ENCODE measurements at places on chromosomes 3 and 15.
A peak's percentile ranks its signal among the peaks of the same experiment; 100 is the strongest.

DNA sequence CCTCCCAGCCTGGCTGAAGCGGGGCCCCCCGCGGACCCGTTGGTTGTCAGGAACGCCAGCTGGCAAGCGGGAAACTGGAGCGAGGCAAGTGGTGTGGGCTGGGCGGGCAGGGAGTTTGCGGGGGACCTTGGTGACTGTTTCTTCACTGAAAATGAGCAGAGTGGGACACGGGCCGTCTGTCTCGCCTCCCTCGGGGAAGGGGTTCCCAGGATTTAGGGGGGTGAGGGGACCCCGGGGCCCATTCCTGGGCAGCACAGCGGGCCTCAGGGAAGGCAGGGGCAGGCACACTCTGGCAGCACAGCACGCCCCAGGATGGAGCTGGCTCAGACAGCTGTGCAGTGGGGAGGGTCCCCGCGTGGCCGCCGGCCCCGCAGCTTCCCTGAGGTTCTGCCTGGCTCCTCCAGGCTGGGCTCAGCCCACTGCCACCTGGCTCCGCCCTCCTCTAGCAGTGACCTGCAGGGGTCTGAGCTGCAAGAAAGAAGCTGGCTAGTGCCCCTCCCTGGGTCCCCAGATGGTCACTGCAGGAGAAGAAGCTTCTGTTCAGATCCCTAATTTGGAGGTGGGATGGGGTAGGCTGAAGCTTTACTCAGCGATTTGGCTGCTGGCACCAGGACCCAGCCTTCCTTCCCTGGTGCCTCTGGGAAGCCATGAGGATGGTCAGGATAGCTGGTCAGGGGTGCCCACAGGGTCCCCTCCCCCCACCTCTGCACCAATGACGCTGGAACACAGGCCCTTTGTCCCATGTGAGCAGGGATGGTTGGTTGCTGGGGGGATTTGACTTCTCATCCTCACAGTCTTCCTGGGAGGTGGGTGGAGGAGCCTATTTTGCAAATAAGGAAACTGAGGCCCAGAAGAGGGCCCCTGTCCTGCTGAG, 90.4 kb downstream of the TBC1D2B start:
- DNase-seq = no peak

GRCh38 chr3:11565492-11565891, 78.2 kb downstream of the VGLL4 start:
- no peak for DNase-seq

DNA sequence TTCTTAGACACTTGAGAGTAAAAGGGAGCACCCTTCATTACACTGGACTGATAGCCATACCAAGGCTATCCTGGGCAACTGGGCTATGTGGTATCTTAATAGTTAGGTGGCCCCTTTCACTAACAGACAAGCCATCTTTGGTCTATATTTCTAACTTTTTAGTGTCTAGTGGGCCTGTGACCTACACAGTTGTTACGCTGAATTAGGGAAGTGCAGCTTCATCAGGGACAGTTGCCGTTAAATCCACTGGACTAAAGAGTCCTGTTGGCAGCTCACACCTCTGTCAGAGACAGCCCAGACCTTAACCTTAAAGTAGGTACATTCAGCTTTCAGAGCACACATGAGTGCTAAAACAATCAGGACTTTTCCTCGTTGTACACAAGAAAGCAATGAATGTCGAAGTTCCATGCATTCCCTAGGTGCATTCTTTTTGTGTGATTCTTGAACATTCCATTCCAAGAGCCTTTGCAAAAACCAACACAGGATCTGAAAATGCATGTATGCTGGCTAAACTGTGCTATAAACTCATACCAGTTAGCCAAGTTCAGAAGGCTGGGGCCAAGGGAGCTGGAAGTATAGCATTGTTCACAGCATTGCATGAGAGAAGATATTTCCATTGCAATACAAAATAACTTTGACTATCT, 230.2 kb upstream of the EIF1B start:
- DNase-seq = no peak

GRCh38 chr3:24154013-24154695, 209.1 kb downstream of the NR1D2 start:
- DNase-seq = no peak

DNA sequence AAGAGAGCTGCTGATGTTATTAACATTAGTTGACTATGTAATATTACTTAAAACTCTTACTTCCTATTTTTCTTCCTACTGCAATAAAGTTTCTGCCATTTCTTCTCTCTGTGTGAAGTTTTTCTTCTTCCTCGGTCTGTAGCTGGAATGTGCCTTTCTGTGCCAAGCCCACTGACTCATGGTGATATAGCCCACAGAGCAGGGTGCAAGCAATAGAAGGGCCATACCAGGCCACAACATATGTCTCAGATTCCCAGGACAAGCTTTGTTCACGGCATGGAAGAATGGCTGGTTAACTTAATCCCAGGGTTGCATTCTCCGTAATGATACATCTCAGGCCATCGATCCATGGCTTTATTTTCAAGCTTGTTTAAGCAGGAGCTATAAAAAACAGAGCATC, 815.3 kb downstream of the TUSC7 start:
- no peak for DNase-seq

GRCh38 chr3:194687638-194688199, 2.0 kb downstream of the FAM43A start:
- no peak for DNase-seq

GRCh38 chr3:133112666-133113065, 74.5 kb downstream of the TMEM108 start:
- no peak for DNase-seq

DNA sequence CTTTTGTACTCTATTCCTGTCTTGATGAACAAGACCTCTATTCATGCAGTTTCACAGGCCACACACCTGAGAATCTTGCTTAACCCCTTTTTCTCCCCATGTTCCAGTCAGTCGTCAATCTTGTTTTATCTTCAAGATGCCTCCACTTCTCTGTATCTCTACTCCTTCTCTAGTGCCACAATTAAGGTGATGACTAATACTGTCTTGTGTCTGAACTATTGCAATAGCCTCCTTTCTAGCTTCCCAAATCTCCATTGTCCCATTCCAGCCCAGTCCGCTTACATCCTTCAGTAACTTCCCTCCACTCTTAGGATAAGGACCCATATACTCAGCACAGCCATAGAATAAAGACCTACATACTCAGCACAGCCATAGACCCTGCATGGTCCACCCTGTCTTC, 24.7 kb downstream of the CHST14 start:
- DNase-seq = no peak

GRCh38 chr15:74461847-74462511, 1.0 kb upstream of the UBL7 start:
- no peak for DNase-seq

DNA sequence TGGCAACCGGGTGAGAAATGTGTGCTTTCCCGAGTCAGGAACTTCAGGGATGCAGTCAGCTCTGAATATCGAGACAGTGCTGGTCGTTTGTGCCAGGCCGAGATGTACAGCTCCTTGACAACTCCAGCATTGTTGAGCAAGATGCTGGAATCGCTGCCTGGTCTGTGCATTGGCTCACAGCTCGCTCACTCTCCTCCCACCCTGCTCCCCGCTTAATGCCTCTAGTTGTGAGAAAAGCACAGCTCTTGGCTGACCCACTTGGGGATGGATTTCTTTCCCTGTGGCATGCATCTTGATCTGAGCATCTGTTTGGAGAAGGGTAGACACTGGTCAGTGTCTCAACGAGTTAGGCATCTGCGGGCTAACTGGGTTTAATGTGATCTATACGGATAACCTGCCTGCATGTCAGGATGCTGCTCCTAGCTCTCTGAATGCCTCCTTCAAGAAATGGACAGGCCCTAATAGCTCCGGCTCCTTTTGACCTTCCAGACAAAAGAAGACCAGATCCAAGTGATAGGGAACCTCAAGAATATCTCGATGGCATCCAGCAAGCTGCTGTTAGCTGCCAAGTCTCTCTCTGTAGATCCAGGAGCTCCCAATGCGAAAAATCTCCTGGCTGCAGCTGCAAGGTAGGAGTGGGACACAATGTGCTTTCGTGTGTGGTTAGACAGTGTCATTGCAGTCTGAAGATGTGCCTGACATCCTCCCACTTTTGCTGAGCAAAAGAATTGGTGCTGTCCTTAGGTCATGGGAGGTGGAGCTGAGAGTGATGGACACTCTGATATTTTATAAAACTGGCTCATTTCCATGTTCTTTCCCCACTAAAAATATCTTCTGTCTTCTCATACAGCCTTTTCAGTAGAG, 302.2 kb upstream of the TPM1 start:
- no peak for DNase-seq

GRCh38 chr15:58724466-58724865, 25.0 kb downstream of the ADAM10 start:
- no peak for DNase-seq

GRCh38 chr15:52392008-52392687, 96.5 kb upstream of the MYO5C start:
- DNase-seq = no peak

GRCh38 chr15:68593341-68593740, 14.5 kb downstream of the CORO2B start:
- no peak for DNase-seq

GRCh38 chr3:12741209-12741608, 17.9 kb downstream of the TMEM40 start:
- no peak for DNase-seq

GRCh38 chr3:40971191-40972168, 227.8 kb upstream of the CTNNB1 start:
- DNase-seq = peak; percentile 42

GRCh38 chr15:36361351-36361870, 218.0 kb upstream of the CDIN1 start:
- DNase-seq = no peak

DNA sequence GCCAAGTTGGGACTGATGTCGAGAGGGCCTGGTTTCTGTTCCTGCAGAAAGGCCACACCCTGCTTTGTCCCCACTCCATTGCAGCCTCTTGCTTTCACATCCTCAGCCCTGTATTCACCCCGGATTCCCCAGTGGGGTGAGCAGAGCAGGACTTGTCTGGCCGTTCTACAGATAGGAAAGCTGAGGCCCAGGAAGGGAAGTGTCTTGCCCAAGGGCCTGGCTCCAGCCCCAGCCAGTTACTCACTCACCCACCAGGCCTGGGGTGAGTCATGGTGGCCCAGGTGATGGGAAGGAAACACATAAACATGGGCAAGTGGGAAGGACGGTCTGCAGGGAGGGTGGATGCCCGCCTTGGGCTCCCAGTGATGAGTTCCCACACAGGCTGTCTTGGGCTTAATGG, 6.1 kb upstream of the DUSP7 start:
- DNase-seq = peak; percentile 54

GRCh38 chr3:47741925-47742324, 39.8 kb downstream of the SMARCC1 start:
- DNase-seq = no peak

- no peak for DNase-seq
These were observed 24.5 kb downstream of the KCNMB2 start for GRCh38 chr3:178560759-178561158.

GRCh38 chr3:127986803-127987202, 65.4 kb upstream of the SEC61A1 start:
- DNase-seq = no peak

DNA sequence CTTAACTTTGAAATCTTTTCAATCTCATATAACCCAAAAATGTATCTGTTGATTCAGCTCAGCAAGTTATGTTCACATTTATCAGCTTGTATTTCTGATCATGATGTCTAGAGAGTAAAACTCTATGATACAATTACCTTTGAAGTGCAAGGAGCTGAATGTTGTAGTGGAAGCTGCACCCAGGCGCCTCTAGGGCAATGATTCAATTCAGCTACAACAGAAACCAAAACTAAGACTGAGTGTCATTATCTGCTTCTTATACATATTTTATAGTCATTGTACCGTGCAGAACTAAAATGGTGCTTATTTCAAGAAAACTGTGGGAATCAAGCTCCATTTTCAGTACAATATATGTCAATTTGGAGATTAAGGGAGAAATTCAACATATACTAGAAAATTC, 1237.5 kb downstream of the ZPLD1 start:
- DNase-seq = no peak

GRCh38 chr15:63915873-63916771, 82.4 kb upstream of the HERC1 start:
- no peak for DNase-seq

- no peak for DNase-seq
These were observed 39.7 kb upstream of the LRRFIP2 start for GRCh38 chr3:37214076-37214475.

DNA sequence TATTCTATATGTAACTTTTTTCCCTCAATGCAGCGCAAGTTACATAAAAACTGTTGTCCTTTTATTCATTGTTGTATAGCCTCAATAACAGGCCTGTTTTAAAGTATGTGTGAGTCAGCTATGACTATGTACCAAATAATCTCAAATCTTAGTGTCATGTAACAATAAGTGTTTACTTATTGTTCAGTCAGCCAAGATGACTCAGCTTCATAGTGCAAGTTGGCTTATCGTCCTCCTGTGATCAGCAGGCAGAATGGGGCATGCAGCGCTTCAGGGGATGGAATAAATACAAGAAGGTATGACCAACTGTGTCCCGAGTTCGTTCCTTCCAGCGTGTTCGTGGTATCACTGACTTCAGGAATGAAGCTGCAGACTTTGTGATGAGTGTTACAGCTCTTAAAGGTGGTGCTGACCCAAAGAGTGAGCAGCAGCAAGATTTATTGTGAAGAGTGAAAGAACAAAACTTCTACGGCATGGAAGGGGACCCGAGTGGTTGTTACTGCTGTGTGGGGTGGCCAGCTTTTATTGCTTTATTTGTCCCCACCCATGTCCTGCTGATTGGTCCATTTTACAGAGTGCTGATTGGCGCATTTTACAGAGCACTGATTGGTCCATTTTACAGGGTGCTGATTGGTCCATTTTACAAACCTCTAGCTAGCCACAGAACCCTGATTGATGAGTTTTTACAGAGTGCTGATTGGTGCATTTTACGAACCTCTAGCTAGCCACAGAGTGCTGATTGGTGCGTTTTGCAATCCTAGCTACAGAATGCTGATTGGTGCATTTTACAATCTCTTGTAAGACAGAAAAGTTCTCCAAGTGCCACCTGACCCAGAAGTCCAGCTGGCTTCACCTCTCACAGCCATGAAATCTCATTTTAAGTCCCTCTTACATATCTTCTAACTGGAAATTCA, 1016.0 kb downstream of the MCTP2 start:
- DNase-seq = peak; percentile 92

DNA sequence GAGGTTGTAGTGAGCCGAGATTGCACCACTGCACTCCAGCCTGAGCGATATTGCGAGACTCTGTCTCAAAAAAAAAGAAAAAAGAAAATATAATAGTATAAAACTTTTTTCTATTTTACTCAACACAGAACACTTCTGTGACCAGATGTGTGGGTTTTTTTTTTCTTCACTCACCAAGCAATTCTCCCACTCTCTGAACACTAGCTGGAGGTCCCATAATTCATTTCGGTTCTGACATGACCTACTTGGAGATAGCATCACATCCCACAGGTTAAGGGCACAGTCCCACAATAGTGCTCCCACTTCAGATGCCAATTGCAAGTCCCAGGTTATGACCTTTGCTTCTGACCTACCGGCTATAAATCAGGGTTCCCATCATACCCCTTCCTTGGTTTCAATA, 35.0 kb downstream of the KAT2B start:
- no peak for DNase-seq

GRCh38 chr3:69120879-69121464, 1.4 kb downstream of the LMOD3 start:
- DNase-seq = peak; percentile 86

All from HCT116 (cell line).